Fibroblast of skin of left quadriceps (primary cell): ENCODE measurements at places on chromosomes 11 and 22.

- DNase-seq, result peak; percentile 72
Measured at GRCh38 chr11:102177974-102178631, 67.9 kb downstream of the YAP1 start.

GRCh38 chr11:28343304-28344233 lies 235.4 kb downstream of the METTL15 start:
- peak; percentile 59 for DNase-seq

GRCh38 chr11:68709062-68709461 lies 24.7 kb downstream of the GAL start:
- DNase-seq, result no peak

DNA sequence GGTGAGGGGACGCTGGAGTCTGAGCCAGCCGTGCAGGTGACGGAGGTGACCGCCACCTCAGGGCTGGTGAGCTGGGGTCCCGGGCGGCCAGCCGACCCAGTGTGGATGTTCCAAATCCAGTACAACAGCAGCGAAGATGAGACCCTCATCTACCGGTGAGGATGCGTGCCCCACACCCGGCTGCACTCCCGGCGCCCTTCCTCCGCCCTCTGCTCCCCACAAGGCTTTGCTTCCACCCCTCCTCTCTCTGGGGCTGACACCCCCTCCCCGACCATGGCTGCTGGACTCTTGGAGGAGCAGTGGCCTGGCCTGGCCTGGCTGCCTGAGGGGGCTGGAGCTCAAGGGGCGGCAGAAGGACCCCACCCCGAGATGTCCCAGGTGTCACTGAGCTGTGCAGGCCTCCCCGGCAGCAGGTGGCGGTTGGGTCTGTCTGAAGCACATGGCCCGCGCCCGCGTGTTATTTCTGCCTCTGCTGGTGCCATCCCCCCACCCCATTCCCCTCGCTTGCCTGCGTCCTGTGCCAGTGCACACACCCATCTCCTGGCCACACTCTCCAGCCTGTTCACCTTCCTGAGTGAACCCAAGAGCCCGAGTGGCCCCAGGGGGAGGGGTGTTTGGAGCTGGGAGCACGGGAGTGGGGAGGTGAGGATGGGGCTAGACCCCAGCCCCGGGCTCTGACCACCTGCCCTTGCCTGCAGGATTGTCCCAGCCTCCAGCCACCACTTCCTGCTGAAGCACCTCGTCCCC lies 2.2 kb downstream of the LRFN4 start:
- no peak for DNase-seq

GRCh38 chr11:31449040-31449439 lies 60.4 kb downstream of the IMMP1L start:
- DNase-seq, result no peak
